ENCODE measurements at places on chromosomes 12 and 14.

DNA sequence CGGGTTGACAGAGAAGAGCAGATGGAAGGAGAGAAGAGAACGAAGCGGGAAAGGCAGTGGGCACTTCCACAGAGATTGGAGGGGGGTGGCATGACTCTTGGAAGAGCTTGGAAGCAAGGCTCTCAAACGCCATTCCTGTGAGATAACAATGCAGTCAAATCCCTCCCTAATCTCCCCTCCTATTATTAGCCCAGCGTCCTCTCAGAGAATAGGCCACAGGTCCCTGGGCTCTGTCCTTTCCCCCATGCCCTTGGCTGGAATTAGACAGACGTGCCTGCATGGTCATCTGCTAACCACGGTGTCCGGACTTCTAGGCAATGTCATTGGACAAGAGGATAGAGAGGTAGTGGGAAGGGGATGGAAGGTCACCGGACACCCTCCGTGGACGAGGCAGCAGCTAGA is 8.0 kb upstream of the MYH7 start:
- DNase-seq, result no peak

GRCh38 chr12:4252601-4253000 is 21.0 kb upstream of the CCND2 start:
- no peak for DNase-seq

GRCh38 chr14:96658611-96659010 is 138.6 kb upstream of the VRK1 start:
- no peak for DNase-seq

- no peak for DNase-seq
These were observed 4.7 kb upstream of the GPATCH2L start for GRCh38 chr14:76146976-76147375.

DNA sequence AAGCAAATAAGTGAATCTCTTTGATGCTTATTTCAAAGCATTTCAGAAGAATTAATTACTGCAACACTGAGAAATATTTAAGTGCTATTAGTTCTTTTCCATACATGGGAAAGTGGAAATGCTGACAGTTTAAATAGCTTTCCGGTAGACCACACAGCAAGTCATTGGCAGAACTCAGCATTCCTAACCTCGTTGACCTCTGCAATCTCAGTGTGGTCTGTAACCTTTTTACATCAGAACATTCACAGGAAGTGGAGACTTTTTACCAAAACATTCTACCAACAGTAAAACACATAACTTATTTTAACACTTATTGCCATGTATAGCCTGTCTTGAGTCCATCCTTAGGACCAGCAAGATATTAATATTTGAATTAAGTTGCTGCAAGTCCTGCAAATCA is 249.5 kb upstream of the DCN start:
- DNase-seq, result no peak

GRCh38 chr12:21353487-21353886 is 18.8 kb upstream of the SLCO1A2 start:
- no peak for DNase-seq

DNA sequence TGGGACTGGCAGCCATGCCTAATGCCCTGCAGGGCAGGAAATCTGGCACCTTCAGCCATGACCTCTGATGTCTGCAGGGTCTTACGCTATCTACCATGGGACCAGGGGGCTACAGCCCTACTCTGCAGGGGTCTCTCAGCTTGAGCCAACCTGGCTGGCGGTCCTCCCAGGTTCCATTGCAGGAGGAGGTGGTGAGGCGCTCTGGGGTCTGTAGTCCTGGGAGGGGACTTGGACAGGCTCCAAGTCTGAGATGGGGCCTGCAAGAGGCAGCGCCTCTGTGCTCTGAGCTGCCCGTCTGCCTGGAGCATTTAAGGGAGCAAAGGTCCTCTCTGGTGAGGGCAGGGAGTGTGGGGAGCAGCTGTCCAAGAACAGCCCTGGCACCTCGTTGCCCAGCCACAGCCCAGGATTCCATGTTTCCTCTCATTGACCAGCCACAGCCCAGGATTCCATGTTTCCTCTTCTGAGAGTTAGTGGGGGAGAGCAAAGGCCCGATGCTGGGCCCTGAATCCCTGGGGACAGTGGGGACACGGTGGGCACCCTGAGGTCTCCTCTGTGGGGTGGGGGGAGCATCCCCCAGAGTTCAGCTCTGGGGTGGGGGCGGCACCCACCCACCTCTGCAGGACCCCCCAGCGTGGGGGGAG is 655 bp downstream of the PLD4 start:
- DNase-seq, result no peak

DNA sequence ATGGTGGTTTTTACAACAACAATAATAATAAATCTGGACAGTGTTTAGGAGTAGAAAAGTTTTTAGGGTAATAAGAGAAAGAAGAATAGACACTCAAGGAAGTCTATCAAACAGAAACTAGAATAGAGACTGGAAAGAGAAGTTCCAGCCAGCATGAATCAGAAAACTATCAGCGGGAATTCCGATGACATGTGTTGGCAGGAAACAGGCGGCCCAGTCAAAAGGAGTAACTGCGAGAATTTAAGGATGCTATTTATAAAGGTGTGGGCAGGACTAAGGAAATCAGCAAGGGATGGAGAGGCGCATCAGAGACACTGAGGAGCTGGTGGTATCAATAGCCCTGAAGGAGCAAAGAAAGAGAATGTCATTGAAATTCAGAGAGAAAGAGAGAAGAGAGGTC is 89.9 kb downstream of the TBX5 start:
- no peak for DNase-seq

DNA sequence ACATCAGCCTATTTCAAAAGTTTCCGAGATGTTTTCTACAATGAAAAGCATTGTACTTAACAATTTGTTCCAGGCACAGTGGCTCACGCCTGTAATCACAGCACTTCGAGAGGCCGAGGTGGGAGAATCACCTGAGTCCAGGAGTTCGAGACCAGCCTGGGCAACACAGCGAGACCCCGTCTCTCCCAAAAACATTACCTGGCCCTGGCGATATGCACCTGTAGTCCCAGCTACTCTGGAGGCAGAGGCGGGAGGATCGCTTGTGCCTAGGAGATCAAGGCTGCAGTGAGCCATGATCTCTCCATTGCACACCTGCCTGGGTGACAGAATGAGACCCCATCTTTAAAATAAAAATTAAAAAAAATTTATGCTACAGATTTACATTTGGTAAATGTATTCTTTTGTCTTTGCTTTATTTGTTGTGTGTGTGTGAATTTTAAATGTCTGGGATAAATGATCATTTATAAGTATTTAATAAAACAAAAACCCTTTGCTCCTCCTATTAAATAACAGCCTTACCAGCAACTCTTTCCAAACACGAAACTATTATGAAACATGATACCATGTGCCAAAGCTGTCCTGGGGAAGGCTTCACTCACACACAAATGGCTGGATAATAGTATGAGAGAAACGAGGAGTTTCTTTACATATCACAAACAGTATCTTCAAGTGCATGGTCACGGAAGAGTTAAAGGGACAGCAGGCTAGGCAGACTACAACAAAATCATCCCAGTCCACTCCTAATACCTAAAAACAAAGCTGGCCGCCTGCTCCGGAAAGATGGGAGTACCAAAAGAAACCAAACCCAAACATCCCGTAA is 1.1 kb downstream of the ATXN3 start:
- DNase-seq, result no peak

- no peak for DNase-seq
These were observed 574.1 kb downstream of the SLC16A7 start for GRCh38 chr12:60169904-60170303.

- no peak for DNase-seq
These were observed 762.5 kb upstream of the FLRT2 start for GRCh38 chr14:84767434-84767833.

GRCh38 chr14:21231020-21231652 is 38.1 kb downstream of the HNRNPC start:
- peak; percentile 60 for DNase-seq

DNA sequence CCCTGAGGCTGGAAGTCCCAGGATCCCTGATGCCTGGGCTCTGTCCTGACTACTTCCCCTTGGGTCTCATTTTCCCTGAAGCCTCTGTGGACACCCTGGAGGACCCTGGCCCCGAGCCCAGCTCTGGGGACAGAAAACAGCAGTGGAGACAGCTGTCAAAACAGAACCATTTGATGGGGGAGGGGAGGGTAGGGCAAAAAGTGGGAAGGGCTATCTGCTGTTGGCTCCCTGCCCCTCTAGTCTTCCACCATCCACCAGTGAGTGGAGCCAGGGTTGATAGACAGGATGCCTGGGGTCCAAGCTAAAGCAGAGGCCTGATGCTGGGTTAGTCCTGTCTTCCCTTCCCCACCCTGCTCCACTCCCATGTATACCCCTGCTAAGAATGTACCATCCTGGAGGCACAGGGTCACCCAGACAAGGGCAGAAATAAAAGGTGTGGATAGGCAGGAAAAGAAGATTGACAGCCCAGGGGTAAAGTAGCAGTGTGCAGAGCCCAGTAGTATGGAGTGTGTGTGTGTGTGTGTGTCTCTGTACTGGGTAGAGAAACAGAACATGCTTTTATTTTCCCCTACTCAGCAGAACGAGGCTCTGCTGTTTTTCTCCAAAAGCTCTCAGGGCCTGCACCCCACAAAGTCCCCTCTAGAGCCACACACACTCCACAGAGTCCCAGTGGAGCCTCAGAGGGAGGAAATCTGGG is 9.8 kb downstream of the ZNF385A start:
- DNase-seq, result no peak

GRCh38 chr12:3920351-3921150 is 47.4 kb upstream of the PARP11 start:
- DNase-seq, result no peak

DNA sequence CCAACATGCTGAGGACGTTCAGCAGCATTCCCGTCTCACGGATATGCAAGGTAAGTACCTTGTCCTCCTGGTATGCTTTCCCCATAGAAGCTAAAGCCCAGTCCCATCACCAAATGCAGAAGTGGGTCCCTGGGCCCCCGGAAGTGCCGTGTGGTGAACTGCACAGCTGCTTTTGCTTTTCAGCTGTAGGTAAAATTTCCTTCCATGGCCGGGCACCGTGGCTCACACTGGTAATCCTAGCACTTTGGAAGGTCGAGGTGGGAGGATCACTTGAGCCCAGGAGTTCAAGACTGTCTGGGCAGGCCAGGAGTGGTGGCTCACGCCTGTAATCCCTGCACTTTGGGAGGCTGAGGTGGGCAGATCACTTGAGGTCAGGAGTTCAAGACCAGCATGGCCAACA is 44.1 kb downstream of the HSP90AA1 start:
- DNase-seq, result no peak

- no peak for DNase-seq
These were observed 29.4 kb downstream of the TMPO start for GRCh38 chr12:98544751-98545150.

- no peak for DNase-seq
These were observed 13.1 kb downstream of the CCDC85C start for GRCh38 chr14:99590746-99591555.

GRCh38 chr12:106140223-106140986 is 1.7 kb upstream of the NUAK1 start:
- no peak for DNase-seq

- no peak for DNase-seq
These were observed 37.8 kb downstream of the LLPH start for GRCh38 chr12:66092559-66093269.

DNA sequence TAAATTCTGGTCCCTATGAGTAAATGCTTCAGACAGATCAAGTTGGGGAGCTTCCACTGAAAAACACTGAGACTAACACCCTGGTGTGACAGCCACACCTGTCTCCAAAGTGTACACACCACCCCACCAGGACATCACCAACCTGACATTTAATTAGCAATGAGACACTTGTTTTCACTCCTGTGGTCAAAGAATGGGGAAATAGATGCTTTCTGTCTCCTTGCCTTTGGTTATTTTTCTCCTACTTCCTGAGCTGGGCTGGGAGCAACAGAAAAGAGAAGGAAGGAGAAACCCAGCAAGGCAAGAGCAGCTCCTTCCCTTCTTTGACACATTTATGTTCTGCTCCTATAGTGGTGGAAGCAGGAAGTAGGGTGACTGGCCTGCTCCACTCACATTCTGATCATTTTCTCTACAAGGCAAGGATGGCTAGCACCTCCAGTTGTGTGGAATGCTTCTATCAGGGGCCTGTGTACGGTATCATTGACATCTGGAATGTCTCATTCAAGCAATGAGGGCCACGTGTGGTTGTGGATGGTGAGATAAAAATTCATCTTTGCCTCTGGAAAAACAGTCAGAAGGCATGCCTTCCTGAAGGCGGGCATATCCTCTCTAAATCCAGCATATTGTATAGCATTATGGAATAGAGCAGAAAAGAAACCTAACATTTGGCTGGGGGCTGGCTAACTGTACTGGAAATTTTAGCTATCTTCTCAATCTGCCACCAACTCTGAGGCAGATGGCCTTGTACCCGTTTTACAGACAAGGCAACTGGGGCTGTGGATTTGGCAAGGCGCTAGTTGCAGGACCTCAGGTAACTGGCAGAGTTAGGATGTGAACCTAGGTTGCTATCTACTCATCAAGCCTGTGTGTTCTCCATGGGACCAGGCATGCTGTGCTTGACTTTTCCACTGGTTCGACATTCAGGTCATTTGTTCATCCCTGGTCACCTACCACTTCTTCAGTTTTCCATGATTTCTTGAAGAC is 24.8 kb upstream of the LGALS3 start:
- DNase-seq, result no peak

DNA sequence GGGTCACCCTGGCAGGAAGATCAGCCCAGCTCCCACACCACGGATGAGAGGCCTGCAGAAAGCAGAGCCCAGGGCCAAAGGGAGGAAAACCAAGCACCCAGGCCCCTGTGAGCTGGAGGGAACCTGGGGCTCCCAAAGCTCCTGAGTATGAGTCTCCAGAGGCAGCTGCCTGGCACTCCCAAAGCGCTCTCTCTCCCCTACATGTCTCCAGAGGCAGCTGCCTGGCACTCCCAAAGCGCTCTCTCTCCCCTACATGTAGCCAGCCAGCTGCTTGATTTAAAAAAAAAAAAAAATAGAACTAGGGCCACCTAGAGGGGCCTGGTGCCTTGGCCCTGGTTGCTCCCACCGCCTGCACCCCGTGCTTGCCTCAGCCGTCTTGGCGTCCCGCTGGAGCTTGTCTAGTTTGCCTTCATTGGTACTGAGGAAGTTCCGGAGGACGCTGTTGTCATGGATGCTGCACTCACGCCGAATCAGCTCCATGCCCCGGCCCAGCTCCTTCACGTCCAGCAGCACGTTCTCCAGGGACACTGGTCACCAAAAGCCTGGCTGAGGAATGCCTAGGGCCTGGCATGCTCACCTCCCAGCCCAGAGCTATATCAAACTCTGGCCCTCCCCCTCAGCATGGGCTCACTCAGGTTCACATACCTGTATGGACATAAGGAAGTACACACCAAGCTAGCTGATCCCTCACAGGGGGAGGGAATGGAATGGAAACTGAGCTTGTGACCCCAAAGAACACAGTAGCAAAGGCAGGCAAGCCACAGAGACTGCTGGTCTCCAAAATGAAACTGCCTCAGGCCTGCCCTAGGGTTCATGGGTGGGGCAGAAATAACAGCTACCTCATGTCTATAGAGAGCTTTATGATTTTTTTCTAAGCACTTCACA is 24.7 kb downstream of the PRPF40B start:
- no peak for DNase-seq

GRCh38 chr12:91140026-91140931 is 29.0 kb upstream of the LUM start:
- DNase-seq, result no peak

GRCh38 chr14:20184181-20184580 is 6.5 kb upstream of the OR11G2 start:
- DNase-seq, result no peak

GRCh38 chr12:30753751-30754382 is 884 bp downstream of the CAPRIN2 start:
- no peak for DNase-seq

- DNase-seq, result no peak
These were observed 411.6 kb downstream of the BCAT1 start for GRCh38 chr12:24537083-24537860.
